ENCODE measurements at places on chromosomes 7 and 10. TPM values are rescaled to one million over a fixed set of nuclear protein-coding genes. Genes with fewer than 3 reads are reported as not detected.

ZNF425 gene
- total RNA-seq = 2.8 TPM

AS3MT gene
- 0.39 TPM for total RNA-seq

EMX2 gene
- not detected for total RNA-seq

PTN gene
- total RNA-seq = not detected

HYAL4 gene
- total RNA-seq = 1.8 TPM

RBM20 gene
- 0.72 TPM for total RNA-seq

TNS3 gene
- total RNA-seq = 1.2 TPM

SCD gene
- total RNA-seq = 79.5 TPM

SNCG gene
- total RNA-seq = not detected

TBC1D12 gene
- total RNA-seq = 1.9 TPM

SEMA3D gene
- total RNA-seq = not detected

RET gene
- 0.29 TPM for total RNA-seq

HOXA6 gene
- not detected for total RNA-seq

GRM3 gene
- total RNA-seq = not detected

LIPN gene
- total RNA-seq = not detected

CRCP gene
- total RNA-seq = 36.3 TPM

R3HCC1L gene
- total RNA-seq = 18.4 TPM

C10orf143 gene
- total RNA-seq = 6.4 TPM

SYCE1 gene
- 0.37 TPM for total RNA-seq
